ENCODE measurements at places on chromosomes 2 and 18.

DNA sequence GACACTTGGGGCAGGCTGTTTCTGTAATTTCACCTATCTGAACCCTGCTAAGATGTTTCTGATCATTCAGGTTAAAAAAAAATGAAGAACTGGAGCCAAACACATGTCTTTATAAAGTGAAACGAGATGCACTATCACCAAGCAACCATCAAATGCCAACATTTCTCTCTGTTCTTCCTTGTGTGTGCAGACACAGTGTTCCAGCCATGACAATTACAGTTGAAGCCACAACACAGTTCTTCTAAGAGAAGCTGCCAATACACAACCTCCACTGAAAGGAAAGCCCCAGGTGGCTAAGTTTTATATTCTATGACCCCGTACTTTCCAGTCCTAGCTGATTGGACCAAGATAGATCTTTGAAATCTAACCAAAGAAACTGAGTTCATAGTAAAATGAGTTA is 181.8 kb downstream of the RAD51AP2 start:
- no peak for DNase-seq

GRCh38 chr18:54772056-54772455 is 56.2 kb upstream of the RAB27B start:
- DNase-seq = peak; percentile 8

DNA sequence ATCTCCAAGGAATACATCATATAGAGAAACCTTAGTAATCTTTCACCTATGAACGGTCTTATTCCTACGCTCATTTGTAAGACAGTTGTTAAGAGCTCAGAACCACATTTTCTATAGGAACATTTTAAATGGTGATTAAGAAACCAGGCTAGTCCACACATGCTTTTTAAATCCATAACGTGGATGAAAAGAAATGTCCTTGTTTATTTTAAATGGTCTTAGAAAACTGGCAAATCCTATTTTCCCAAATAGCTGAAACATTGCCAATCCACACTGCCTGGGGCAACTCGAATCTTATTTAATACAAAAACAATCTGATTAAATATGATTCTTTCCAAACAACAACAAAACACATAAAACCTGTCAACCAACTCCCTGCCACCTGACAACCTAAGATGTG is 23.7 kb downstream of the METTL8 start:
- no peak for DNase-seq

GRCh38 chr2:27307287-27307544 is 1.0 kb downstream of the UCN start:
- no peak for DNase-seq

DNA sequence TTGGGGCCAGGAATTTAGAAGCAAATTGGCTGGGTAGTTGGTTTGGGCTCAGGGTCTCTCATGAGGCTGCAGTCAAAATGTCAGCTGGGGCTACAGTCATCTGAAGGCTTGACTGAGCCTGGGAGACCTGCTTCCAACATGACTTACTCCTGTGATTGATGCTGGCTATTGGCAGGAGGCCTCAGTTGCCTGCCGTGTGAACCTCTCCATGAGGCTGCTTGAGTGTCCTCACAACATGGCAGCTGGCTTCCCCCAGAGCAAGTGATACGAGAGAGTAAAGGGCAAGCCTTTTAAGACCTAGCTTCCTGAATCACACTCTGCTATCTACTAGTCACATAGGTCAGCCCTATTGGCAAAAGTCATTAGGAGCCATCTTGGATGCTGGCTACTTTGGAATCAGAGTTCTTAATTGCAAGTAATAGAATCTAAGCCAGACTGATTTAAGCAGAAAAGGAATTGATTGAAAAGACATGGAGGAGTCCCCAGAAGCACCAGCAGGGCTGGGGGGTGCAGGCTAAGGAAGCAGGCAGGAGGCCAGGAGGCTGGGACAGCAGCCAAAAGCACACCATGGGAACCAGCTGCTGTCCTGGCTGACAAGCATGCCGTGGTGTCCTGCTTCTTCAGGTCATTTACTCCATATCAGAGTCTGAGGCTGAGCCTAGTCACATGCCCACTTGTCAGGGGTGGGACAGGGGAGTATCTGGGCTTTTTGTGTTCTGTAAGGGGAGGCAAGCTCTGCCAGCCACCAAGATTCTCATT is 7.8 kb upstream of the GIGYF2 start:
- no peak for DNase-seq

DNA sequence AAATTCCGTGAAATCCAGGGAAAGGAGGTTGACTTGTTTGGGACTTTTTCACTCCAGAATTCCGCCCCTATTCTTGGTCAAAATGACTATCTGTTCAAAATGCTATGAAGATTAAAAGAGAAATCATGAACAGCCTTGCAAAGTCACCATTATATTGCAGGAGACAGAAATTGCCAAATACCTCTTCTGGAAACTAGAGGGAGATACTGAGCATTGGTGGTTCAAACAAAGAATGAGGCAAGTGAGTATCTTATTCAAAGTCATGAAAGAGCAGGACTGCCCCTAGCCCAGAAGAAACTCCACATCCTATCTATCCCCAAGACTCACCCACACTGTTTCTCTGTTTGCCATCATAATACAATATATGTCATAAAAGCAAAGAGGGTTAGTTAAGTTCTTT is 862.3 kb upstream of the POU3F3 start:
- DNase-seq = no peak

DNA sequence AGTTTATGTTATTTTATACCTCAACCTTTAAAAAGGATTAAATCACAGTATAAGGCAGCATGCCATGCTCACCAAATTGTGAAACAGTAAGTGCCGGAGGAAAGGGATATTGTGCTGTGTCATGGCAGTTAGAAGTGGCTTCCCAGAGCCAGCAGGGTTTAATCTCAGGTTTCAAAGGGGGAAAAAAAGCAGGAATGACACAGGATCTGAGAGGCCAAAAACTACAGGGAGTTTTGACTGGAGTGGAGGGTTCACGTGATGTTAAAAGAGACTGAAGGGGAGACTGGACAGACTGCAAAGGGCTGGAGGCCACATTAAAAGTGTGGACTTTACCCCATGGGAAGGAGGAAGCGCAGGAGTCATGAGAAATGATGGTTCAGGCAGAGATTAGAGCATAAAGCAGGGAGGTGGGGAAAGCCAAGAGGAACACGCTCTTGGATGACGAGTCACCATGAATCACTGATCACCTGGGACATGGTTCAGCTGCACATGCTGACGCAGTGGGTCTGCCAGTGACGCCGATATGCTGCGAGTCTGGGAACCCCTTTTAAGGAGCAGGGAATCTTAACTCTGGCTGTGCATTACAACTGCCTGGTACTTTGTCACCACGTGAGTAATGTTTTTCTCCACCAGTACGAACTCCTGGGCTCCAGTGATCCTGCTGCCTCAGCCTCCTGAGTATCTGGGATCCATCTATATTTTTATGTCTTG is 6.1 kb downstream of the CHMP1B start:
- DNase-seq = no peak

DNA sequence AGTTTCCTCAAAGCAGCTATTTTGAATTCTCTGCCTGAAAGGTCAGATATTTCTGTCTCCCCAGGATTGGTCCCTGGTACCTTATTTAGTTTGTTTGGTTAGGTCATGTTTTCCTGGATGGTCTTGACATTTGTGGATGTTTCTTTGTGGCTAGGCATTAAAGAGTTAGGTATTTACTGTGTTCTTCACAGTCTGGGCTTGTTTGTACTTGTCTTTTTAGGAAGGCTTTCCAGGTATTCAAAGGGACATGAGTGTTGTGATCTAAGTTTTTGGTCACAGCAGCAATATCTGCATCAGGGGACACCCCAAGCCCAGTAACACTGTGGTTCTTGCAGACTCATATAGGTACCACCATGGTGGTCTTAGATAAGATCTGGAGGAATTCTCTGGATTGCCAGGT is 11.8 kb downstream of the MYO3B start:
- no peak for DNase-seq

GRCh38 chr2:126220331-126220730 is 435.6 kb upstream of the GYPC start:
- DNase-seq = no peak

GRCh38 chr2:24304098-24304497 is 56.2 kb downstream of the ITSN2 start:
- DNase-seq = peak; percentile 70

GRCh38 chr2:206212673-206213513 is 53.2 kb downstream of the EEF1B2 start:
- no peak for DNase-seq

GRCh38 chr2:72921853-72922252 is 4.5 kb downstream of the EMX1 start:
- DNase-seq = no peak

GRCh38 chr2:54404270-54404669 is 51.9 kb upstream of the SPTBN1 start:
- no peak for DNase-seq

- no peak for DNase-seq
Measured at GRCh38 chr2:85760371-85760770, 6.6 kb downstream of the ATOH8 start.

GRCh38 chr2:191580581-191580980 is 97.4 kb upstream of the NABP1 start:
- no peak for DNase-seq

- DNase-seq = no peak
Measured at GRCh38 chr2:104939570-104940217, 85.8 kb downstream of the POU3F3 start.

GRCh38 chr2:239238839-239239606 is 161.8 kb downstream of the HDAC4 start:
- DNase-seq = no peak

- no peak for DNase-seq
Measured at GRCh38 chr2:191571163-191571769, 106.7 kb upstream of the NABP1 start.

DNA sequence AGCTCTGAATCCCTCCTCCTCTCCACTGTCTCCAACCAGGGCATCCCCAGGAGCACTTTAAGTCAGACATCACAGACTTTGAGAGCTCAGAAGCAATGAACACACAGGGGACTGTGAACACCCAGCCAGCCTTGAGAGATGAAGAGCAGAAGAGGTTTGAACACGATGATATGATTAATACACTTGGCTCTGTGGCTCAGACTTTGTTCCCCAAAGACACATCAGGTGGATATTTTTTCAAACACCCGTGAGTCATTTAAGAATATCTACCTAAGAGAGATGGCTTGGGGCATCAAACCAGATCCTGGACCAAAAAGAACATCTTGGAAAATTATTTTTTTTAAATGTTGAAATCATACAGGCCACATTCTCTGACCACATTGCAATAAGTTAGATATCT is 134.9 kb upstream of the OTOS start:
- no peak for DNase-seq

DNA sequence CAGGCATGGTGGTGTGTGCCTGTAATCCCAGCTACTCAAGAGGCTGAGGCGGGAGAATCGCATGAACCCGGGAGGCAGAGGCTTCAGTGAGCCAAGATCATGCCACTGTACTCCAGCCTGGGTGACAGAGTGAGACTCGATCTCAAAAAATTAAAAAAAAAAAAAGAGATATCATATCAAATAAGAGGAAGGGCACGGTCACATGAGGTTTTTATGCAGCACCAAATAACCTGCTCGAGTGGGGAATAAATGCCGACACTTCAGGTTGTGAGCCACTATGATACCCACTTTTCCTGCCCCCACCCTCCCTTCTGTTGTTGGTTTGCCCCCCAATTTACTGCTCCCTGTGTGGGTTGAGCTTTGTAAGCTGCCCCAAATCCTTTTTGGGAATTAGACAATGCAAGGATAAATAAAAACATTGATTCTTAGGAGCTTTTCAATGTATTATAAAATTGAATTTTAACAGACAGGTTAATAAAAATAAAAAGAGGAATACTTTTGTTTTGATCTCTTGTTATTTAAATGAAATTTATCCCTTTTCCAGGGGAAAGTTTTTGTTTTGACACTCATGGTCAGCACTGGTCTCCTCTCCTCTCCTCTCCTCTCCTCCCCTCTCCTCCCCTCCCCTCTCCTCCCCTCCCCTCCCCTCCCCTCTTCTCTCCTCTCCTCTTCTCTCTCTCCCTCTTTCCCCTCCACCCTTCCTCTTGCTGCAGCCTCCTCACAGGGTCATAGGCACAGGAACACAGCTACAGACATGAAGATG is 29.2 kb downstream of the CD8B start:
- no peak for DNase-seq

DNA sequence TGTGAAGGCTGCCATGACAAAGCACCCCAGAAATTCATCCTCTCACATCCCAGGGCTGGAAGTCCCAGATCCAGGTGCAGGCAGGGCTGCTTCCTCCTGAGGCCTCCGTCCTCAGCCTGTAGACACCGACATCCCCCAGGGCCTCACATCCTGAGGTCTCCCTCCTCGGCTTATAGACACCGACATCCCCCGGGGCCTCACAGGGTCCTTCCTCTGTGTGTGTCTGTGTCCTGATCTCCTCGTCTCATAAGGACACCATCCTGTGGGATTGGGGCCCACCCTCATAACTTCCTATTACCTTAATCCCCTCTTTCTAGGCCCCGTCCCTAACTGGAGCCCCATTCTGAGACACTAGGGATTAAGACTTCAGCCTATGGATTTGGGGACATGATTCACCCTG is 92.0 kb upstream of the SNTG2 start:
- DNase-seq = no peak

- no peak for DNase-seq
Measured at GRCh38 chr2:151767536-151767935, 33.3 kb upstream of the NEB start.

DNA sequence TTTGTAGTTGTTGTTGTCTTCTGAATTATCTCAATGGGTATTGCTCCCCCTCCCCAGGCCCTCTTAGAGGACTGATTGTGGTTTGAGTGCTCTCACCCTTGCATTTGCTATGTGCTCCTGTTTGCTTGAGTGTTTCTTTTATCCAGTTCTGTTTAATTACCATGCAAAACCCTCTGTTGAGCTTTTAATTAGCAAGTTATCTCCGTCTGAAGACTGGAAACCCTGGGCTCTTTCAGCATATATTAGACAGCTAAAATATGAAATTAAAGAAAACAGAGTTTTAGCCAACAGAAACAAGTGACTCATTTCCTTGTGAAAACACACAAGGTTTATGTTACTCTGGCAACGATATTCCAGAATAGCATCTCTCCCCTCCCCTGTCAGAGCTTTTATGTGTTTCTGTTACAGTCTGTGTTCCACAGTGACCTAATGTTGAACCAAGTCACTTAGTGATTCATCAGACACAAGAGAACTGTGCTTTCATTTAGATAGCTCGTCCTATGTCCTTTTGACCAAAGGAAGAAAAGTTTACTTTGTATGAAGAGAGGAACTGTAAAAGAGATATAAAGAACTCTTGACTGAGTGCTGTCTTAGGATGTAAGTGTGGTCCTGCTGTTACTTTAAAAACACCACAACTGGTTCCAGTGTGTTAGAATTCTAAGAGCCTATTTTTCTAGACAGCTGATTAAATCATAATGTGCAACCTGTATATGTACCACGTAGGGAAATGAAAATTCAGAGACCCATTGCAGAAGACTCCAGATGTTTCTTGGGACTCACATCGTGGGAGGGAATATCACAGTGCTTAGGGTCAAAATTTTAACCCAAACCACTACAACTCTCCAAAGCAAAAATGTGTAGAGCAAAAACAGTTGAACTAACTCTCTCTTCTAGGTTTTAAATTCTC is 172.8 kb upstream of the RBMS1 start:
- DNase-seq = peak; percentile 91

DNA sequence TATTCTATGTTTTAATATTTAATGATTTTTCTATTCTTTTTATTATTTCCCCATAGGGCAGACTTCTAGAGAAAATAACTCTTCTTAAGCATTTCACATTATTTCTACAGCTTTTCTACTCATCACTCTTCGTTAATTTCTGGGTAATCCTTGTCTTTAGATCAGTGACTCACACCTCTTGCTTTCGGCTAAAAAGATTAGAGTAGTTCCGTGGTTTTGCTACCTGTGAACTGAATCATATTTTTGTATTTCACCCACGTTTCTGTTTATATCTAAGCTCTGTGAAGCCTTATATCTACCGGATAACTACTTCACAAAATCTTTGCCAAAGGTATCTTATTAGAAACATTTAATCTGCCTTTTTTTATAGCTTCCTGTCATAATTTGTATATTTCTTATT is 685.5 kb upstream of the FSHR start:
- DNase-seq = no peak
